Endothelial cell (in vitro differentiated cells): ENCODE measurements at places on chromosomes 2 and 18.

- no peak for DNase-seq
These were observed 1573.4 kb upstream of the NXPH2 start for GRCh38 chr2:140353541-140353940.

DNA sequence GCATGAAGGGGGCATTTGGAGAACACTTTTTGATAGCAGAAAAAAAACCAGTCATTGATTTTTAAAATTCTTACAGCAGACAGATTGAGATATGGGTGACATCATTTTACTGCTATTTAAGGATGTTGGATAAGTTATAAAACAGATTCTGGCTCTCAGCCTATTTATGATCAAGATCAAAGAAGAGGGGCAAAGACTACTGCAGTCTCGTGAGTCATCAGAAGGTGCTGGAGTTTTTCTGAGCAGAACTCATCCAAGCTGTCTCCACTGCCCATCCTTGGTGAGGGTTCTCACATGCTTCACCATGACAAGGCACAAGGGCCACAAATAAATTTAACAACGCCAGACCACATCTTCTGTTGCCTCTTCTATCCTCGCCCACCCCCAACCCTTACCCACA lies 58.8 kb downstream of the ST6GAL2 start:
- DNase-seq: no peak

GRCh38 chr2:150211164-150211631 lies 276.3 kb downstream of the RND3 start:
- no peak for DNase-seq

- no peak for DNase-seq
These were observed 11.9 kb upstream of the IGFBP2 start for GRCh38 chr2:216621292-216621691.

- no peak for DNase-seq
These were observed 365.2 kb downstream of the ZNF521 start for GRCh38 chr18:24986666-24987302.

DNA sequence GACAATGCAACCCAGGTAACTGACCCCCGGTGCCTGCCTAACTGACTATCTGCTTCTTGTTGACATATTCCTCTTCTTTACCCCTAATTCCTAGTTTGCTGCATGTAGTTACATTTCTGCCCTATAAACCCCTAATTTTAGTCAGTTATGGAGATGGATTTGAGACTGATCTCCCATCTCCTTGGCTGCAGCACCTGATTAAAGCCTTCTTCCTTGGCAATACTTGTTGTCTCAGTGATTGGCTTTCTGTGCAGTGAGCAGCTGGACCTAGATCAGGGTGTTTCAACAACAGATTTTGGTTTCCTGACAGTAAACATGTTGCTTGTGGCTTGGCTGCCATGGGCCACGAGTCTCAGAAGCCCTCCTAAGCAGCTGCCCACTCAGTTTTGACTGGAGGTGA lies 105.4 kb downstream of the SP100 start:
- no peak for DNase-seq

DNA sequence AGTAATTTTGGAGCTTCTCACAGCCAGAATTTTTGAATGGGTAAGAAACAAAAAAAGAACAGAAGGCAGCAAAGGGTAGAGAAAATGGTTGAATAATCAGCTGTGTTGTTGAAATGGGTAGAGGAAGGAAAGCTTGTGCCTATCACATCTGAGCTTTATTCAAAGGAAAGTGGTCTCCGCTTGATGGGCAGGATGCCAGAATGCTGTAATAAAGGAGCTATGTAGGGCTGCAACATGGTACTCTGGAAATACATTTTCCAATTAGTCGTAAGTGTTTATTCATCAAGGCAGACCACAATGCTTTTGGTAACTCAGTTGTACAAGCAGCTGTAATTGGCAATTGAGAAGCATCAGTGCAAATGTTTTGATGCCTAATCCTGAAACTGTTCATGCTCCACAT lies 196.9 kb downstream of the ICOS start:
- DNase-seq: no peak

DNA sequence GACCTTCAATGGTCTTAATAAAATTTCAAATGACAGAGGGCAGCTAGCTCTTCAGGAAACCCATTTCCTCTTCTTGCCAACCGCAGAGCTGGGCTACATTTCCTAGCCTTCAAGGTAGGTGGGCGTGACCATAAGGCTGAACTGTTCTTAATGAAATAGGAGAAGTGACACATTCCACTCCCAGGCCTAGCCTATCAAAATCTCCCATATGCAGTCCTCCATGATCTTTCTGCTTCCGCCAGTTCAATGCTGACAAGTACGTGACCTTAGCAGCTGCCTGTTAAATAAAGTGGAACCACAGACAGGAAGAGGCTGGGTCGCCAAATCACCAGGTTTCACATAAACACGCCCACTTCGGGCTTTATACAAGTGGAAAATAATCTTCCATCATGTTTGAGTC lies 13.2 kb downstream of the SERPINE2 start:
- no peak for DNase-seq

GRCh38 chr18:57085371-57085770 lies 61.5 kb upstream of the BOD1L2 start:
- DNase-seq: no peak

- DNase-seq: no peak
These were observed 1490.0 kb upstream of the NXPH2 start for GRCh38 chr2:140270224-140270623.

DNA sequence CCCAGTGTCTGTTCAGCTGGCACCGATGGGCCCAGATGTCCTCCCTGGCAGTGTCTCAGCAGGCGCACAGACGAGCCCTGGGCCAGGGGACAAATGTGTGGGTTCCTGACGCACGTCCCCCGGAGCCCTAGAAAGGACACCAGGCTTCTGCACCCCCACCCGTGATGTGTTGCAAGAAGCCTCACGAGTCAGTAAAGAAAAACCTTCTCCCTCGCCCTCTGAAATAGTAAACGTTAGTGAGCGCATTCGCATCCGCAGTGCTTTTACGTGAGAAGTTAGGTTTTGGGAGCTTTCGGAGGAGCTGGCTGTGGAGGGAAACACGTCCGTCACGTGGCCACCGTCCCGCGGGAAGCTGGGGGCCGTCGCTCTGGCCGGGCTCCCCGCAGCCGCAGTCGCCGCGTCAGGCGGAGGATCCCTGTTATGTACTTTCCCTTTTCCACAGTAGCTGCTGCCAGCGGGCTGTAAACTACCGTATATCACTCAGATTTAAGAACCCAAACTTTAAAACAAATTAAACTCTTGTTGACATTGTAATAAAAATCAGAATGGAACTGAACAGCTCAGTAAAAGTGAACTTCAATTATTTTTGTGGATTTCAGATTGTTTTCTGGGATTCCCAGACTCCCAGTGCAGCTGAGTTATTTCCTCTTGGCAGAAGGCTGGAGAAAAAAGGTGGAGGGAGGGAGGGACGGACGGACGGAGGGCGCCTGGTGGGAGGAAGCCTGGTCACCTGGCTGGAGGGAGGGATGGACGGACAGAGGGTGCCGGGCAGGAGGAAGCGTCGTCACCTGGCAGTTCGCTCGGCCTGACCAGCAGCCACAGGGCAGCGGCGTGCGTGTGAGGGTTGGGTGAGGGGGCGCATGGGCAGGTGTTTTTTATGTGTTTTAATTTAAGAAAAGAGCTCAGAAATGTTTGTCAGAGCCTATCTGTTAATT lies 112.1 kb downstream of the NFATC1 start:
- DNase-seq: no peak

DNA sequence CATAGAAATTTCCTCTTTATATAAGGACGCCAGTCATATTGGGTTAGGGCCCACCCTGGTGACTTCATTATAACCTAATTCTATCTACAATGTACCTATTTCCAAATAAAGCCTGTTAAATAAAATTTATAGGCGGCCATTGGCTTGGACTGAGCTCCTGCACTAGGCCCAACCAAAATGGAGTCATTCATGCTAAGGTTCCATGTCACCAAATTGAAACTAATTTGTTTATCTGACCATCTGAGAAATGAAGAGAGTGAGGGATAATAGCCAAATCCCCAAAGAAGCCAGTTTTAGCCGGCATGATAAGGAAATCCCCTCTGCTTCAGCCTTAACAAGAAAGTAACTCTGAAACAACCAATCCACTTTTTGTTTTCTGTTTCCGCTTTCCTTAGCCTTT lies 7.2 kb upstream of the DYM start:
- no peak for DNase-seq

DNA sequence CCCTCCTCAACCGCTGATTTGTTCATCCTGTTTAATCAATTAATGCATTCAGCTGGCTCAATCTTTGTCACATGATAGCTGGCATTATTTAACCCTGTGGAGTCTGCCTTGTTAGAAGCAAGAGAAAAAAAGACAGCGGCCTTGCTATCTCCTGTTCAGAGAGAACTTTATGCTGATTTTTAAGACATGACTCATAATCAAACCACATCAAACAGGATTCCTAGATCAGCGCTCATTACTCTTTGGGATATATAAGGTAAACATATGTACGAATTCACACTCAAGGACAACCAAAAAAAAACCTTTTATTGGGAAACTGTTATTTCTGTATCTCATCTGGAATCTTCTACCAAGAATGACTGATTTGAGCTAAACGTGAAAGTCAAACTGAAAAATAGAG lies 195.1 kb downstream of the C1D start:
- DNase-seq: no peak

DNA sequence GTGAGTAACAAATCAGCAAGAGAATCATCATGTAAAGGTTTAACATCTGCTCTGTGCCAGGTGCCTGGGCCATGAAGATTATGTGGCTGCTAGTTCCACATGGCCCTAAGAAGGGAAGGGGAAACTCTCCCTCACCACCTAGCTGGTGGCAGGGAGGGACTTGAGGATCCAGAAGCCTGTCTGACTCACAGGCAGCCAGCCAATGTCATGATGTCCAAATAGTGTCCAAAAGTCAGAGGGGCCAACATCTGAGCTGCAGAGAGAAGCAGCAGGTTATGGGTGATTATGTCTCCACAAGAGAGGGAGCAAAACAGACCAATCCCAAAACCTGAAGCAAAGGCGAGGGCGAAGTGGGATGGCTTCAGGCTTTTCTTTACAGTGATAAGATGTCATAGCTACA lies 61.9 kb upstream of the SPP2 start:
- DNase-seq: no peak

DNA sequence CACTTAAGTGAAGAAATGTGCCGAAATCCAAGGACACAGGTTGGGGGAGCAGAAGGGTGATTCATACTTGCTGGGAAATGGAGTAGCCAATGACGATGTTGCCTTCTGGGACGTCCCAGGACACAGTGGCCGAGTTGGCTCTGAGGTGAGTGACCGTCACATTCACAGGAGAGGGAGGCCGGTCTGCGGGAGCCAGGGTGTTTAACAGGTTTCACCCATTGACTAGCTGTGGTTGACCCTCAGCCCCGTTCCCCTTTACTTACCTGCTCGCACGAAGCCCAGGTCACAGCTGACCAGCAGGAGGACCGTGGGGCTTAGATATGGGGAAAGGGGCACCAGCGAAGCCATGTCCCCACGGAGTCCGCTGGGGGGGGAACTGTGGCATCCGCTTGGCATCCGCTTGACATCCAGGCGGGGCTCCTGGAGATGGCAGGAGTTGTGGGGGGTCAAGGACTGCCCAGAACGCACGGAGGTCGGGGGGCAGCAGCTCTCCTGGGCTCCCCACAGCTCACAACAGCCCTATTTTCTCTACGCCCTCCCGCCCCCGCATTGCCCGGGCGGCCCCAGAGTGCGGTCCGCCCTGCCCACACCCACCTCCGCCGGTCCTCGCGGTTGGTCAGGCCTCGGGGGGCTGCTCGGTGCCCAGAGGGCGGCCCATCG lies 586 bp downstream of the FNDC4 start:
- peak; percentile 10 for DNase-seq

DNA sequence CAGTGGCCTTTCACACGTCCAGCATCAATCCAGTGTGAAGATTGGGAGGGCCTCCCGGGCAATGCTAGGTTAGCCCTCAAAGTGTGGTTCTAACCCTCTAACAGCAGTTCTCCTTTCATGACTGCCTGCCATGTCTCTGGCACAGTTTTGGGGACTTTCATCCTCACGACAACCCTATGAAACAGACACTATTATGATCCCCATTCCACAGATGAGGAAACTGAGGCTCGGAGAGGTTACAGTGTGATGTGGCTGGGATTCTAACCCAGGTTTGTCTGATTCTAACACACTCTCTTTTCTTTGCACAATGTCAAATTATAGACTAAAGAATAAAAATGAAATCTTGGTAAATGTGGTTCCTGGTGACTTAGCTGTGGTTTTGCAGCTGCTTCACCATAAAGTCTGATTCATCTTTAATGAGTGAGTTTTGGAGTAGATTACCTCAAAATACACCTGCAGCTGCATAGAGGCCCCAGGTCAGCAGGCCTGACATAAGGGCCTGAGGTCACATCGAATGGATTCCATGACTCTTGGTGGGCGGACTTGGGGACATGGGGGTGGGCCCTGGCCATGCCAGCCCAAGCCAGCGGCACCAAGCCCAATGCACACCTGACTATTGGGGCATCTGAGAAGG lies 214.4 kb downstream of the GLI2 start:
- no peak for DNase-seq

DNA sequence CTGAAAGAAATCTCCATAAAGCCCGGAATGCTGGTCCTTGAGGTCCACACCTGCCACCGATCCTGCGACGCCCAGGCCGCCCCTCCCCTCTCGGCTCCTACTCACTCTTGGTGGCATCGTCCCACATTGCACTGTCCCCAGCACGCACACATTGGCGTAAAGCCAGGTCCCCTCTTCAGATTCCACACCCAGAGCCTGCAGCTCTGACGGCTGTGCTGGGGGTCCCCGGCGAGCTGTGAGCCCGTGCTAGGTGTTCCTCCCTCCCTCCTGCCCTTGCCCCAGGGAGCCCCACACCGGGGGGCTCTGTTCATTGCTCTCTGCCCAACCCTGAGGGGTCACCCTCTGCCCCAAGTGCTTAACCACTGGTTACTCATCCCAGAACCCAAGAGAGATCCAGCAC lies 8.5 kb downstream of the TPO start:
- no peak for DNase-seq

GRCh38 chr2:136957044-136957443 lies 191.7 kb downstream of the THSD7B start:
- DNase-seq: no peak

DNA sequence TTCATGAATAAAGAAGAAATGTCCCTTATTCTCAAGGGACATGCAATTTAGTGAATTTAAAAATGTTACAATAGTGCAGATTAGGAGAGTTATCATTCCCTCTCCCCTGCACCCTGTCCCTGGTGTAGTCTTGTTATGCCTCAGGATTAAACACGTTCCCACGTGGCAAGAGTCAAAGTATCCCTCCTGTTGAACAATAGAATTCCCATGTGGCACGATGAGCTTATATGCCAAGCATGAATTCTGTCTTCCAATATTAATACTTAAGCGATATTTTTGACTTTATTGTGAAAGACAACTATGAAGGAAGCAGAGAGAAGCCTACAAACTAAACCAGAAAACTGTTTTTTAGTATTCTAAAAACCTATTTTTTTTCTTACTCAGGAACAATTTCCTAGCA lies 36.7 kb upstream of the SPAG16 start:
- no peak for DNase-seq

GRCh38 chr2:127255146-127255545 lies 35.0 kb upstream of the CYP27C1 start:
- no peak for DNase-seq

GRCh38 chr2:229775614-229776313 lies 61.4 kb upstream of the DNER start:
- DNase-seq: no peak

DNA sequence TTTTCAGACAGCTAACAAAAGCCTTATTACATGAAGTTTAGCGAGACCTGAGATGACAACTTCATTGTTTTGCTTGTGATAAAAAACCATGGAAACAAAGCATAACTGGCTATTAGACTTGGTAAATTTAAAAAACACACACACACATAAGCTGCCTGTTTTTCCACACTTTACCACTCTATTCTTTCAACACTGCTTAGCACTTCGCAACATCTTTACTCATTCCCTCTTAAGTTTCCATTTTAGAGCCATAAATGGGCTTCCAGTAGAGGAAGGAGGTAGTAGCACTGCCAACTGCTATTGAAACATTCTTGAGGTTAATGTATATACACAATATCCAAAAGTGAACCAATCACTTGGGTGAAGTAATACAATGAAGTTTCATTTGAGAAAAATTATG lies 54.1 kb downstream of the BAZ2B start:
- DNase-seq: no peak
